T47D (cell line): ENCODE measurements at places on chromosomes 5 and 9.
A peak's percentile ranks its signal among the peaks of the same experiment; 100 is the strongest.

GRCh38 chr5:160367885-160368284 is 2.5 kb downstream of the C1QTNF2 start:
- DNase-seq, result no peak

DNA sequence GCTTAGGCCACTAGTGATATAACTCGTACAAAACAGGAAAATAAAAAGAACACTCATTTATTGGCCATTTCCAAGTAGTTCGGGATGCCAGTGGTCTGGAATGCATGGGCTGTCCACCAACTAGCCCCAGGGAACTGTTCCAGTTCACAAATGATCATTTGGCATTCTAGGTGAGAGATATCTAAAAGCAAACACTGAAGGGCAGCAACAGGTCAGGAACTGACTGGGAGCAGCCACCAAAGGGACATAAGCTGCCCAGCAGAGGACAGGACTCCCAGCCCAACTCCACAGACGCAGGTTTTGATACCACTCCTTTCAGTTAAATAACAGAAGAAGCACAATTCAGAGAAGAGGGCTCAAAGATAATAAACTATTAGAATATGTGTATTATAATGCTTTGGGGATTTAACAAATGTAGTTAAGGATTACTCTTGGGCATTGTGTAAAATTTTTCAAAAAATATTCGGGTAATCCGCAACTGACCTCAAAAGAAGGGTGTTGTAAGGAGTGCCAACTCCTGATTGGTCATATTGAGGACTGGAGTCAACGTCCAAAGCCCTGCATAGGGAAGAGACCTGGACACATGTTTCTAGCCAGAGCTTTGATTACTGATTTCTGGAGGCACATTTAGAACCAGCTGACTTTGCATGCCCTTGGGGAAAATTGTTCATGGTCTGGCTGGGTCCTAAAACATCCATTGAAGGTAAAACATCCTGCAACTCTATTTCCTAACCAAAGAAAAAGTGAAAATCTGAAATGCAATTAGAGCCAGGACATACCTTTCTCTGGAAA is 320.0 kb downstream of the DNAH5 start:
- DNase-seq, result no peak

- no peak for DNase-seq
Observed at GRCh38 chr9:108980893-108981292, 32.4 kb downstream of the CTNNAL1 start.

- peak; percentile 67 for DNase-seq
Observed at GRCh38 chr5:140402258-140403074, 833 bp downstream of the ANKHD1 start.

DNA sequence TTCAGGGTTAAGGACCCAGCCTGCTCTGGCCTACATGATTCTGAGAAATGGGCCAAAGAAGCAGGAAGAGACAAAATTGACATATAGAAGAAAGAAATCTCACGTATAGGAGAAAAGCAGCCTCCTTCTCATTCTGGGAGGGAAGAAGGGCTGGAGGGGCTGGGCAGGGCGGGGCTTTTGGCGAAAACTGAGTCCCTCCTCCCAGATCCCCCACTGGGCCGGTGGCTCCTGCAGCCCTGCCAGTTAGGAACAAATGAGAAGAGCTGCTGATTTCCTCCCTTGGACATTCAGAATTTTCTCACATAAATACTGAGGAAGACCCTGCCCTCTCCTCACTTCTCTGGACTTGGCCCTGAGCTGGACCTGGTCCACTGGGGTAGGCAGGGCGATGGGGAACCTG is at the start of gene WNT8A:
WNT8A (plus strand) TSS at position 332 of the 400 bp plus-strand sequence. CDS start 95 bp downstream, outside the sequence.
- no peak for DNase-seq

GRCh38 chr9:93397661-93398373 is 53.7 kb upstream of the FAM120A start:
- no peak for DNase-seq

GRCh38 chr9:69919461-69920061 is 98.9 kb downstream of the CFAP95 start:
- peak; percentile 57 for DNase-seq

DNA sequence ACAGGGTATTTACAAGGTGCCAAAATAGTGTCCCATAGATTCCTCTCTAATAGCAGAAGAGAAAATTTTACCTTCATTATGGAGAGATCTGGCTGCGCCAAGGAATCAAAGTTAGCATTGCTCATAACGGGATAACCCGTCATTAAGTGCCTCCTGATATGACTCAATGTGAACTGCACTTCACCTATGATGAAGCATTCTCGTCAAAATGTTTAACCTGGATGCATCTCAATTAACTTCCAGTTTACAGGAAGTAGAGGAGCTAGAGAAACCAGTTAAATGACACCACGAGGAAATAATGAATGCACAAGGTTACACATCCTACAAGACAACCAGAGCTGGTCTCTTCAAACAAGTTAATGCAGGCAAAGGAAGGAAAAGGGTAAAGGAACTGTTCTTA is 17.2 kb downstream of the FBXW11 start:
- peak; percentile 55 for DNase-seq

DNA sequence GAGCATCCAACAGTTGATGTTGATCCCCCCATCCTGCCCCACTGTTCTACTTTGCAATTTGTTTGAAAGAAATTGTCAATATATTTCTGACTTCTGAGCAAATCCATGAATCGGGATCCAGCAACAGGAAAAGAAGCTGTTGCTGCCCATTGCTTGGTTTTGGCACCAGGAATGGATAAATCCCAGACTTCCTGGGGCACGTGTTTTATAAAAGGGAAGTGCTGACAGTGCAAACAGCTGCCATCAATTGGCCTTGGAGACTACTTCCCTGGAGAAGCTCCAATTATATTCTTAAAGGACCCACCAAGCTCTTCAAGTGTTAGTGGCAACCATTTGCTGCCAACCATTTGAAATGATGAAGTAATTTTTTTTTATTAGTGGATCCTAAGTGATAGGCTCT is 13.7 kb downstream of the STK32A start:
- no peak for DNase-seq

GRCh38 chr5:69188811-69189161 is 597 bp upstream of the CENPH start:
- no peak for DNase-seq

- no peak for DNase-seq
Observed at GRCh38 chr5:125465703-125466102, 719.3 kb upstream of the ZNF608 start.

DNA sequence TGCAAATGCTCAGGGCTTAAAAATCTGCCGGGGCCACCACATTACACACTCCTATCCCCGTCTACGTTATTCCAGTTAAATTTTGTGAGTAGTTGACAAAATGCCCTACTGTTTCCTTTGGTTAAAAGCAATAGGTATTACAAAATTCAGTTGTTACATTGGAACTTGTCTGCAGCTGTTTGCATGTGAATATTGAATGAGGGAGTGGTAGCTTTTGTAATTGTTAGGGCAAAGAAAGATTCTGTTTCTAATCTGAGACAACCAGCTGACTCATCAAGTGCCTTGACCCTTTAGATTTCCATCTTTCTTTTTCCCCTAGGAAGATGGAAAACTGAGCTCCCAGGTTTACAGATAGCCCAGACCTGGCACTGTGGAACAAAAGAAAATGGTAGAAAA is 30.2 kb downstream of the MAML1 start:
- no peak for DNase-seq

DNA sequence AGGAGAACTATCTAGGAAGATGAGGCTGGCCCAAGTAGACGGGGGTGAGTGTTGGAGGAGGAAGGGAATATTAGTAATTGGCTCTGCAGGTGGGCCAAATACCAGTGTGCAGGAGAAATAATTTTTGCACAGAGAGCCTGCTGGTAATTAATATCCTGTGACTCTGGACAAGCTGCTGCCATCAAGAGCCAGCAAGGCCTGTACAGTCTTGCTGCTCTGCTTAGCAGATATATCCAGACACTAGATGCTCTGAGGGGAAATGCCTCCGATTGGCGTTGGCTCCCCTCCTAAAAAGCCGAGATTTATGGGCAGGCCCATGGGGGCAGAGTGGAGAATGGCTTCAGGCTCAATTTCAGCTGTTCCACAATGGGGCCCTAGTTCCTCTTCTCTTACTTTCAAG is 29.6 kb upstream of the ASTN2 start:
- no peak for DNase-seq

- DNase-seq, result peak; percentile 16
Observed at GRCh38 chr5:96024683-96025475, 63.2 kb upstream of the ELL2 start.

GRCh38 chr9:95250462-95251221 is 66.9 kb downstream of the FANCC start:
- no peak for DNase-seq
